Stimulated activated CD4-positive, alpha-beta T cell treated with anti-CD3 and anti-CD28 coated beads, TNF-alpha, amount 100 ng/mL, for 1 hour (primary cell): ENCODE measurements at places on chromosomes 16 and 17.

DNA sequence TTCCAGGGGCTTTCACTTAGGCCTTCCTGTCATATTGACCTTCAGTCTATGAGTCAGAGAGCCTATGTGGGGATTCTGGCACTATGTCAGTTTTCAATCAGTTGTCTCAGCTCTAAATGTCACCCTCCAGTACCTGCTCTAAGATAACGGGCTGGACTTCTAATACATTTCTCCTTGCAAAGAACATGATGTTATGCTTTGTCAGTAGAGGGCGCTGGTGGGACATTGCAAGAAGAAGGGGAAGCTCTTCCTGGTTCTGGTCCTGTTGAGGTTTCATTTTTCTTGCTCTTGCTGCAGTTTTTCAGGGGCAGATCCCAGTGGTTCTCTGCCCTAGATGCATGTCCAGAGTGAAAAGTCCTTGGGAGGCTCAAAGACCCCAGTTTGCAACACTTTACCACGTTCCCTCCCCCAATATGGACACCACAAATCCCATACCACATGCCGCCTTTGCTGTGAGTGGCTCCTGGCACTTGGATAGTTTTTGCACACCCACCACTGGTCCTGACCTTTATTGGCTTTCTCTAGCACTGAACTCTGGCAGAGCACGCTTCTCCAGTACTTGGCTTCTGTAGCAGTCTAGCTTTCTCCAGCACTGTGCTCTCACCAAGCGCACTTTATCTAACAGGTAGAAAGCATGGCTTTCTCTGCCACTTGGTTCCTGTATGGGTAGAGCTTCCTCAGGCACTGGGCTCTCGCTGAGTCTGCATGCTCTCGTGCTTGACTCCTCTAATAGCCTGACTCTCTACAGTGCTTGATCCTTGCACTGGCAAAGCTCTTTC, 49.0 kb downstream of the BCL7C start:
- peak; percentile 66 for DNase-seq

DNA sequence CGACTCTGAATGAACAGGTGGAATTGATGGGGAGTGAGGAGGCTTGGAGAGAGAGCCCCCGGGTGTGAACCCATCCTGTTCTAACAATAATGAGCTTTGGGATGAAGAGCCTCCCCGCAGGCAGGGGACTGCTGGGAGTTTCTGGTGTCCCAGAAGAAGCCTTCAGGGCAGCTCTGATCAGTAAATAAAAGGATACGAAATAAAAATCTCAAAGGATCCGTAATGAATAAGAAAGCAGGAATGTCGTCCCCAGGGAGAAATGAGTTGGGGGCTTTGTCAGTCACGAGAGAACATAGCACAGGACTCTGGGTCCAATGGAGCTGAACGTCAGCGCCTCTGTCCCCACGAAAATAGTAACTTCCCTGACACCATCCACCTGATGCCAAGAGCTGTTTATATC, 113.4 kb downstream of the PITPNC1 start:
- no peak for DNase-seq

- DNase-seq, result no peak
These were observed 232.1 kb downstream of the MRTFB start for GRCh38 chr16:14303182-14303618.

GRCh38 chr17:38667099-38667786, 7.5 kb downstream of the EPOP start:
- no peak for DNase-seq

- DNase-seq, result no peak
These were observed 800 bp downstream of the ZNF747 start for GRCh38 chr16:30533748-30534367.

GRCh38 chr17:56700919-56701420, 107.5 kb downstream of the NOG start:
- DNase-seq, result no peak

- no peak for DNase-seq
These were observed 4.8 kb downstream of the RNF213 start for GRCh38 chr17:80265205-80266068.

GRCh38 chr17:65559804-65560627, 1.4 kb downstream of the AXIN2 start:
- DNase-seq, result no peak

DNA sequence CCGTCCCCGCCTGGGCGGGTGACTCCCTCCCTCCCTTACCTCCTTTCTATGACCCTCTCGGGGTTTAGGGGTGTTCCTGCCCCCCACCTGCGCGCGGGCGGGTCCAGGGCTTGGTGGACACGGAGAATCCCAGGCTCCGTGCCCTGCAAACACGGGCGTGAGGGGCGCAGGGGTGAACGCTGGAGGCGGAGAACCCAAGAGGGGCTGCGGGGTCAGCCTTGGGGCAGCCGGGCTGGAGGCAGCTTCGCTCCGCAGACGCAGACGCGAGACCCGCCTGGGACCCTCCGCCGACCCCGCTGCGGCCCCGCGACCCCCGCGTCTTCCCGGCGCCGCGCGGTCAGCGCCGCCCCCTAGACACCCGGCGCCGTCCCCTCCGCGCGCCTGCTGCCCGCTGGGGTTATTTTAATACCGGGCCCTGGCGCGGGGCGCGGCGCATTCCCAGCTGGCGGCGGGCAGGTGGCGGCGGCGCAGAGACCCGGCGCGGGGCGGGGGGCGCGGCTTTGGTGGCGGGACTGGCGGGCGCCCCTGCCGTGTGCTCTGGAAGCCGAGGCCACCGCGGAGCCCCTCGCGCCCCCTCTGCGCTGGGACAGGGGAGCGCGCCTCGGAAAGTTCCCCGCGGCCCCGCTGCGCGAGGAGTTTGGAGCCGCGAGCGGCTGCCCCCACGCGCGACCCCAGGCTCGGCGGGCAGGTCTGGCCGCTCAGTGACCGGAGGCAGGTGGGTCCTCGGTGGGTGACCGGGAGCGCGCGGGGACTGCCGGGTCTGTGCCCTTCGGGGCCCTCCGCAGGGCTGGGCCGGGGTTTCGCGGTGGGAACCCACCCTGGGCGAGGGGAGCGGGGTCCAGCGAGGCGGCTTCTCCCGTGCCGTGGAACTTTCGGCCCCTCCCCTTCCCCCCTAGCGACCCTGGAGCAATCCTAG, at the start of gene UTS2R:
UTS2R (plus strand) TSS at position 433 of the 916 bp plus-strand sequence. CDS start 2,560 bp downstream, outside the sequence.
- no peak for DNase-seq

- DNase-seq, result no peak
These were observed 72.0 kb upstream of the LGALS9 start for GRCh38 chr17:27558842-27559505.

DNA sequence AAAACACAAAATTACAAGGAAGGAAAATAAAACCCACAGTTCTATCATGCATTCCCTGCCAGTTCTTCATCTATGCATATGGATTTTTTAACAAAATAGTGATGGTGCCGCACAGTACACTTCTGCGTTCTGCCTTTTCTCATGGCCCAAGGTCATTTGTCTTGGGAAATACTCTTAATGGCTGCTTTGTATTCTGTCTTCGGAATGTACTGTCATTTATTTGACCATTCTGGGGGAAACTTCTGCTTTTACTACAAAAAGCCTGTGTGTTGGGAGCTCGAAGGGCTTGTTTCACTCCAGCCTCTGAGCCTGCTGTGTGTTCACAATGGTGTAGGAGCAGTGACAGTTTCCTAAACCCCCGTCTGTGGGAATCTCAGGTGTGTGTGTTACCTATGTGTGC, 82.8 kb upstream of the SEC14L1 start:
- DNase-seq, result no peak

DNA sequence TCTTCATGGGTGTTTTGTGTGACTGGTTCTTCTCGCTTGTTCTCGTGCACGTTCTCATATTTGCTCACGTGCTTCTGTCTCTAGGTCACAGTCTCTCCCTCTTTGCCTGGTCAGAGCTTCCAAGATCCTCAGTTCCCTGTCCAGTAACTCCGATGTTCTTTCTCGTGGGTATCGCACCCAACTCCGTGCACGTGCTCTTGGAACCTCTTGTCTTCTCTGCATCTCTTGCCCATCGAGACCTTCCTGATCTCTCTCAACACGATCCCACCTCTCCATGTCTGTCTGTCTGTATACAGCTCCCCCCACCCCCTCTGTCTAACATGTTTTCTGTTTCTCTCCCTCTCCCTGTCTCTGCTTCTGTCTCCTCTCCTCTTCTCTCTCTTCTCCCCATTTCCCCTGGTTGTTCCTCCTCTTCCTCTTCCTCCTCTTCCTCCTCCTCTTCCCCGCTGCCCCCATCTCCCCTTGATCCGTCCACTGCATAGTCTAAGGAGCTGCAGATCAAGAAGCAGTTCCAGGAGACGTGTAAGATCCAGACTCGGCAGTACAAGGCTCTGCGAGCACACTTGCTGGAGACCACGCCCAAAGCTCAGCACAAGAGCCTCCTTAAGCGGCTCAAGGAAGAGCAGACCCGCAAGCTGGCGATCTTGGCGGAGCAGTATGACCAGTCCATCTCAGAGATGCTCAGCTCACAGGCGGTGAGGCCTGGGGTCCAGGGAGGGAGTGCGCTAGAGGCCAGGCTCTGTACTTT, 6.1 kb downstream of the HIRIP3 start:
- DNase-seq, result no peak

- DNase-seq, result no peak
These were observed 11.2 kb downstream of the P2RX1 start for GRCh38 chr17:3905017-3905520.

- DNase-seq, result peak; percentile 62
These were observed 5.5 kb upstream of the KIF22 start for GRCh38 chr16:29784901-29785500.

GRCh38 chr17:34755981-34756636, 176.7 kb downstream of the TMEM132E start:
- no peak for DNase-seq

DNA sequence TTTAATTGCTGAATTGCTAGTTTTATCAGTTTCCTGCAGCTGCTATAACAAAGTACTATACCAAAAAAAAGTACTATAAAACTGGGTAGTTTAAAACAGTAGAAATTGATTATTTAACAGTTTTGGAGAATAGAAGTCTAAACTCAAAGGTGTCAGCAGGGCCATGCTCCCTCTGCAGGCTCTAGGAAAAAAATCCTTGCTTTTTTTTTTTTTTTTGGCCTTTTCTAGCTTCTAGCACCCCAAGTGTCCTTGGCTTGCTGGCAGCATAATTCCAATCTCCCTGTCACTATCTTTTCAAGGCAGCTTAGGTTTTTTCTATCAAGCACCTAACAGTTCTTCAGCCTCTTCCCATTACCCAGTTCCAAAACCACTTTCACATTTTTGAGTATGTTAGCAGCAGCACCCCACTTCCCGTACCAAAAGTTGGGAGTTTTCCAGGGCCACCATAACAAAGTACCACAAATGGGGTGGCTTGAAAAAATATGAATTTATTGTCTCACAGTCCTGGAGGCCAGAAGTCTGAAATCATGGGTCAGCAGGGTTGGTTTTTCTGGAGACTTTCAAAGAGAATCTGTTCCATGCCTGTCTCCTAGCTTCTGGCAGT, 37.4 kb downstream of the BPTF start:
- DNase-seq, result no peak

GRCh38 chr17:50261051-50261915, 13.0 kb upstream of the TMEM92 start:
- DNase-seq, result no peak

GRCh38 chr16:67177743-67178699, 5.7 kb downstream of the MATCAP1 start:
- DNase-seq, result no peak

DNA sequence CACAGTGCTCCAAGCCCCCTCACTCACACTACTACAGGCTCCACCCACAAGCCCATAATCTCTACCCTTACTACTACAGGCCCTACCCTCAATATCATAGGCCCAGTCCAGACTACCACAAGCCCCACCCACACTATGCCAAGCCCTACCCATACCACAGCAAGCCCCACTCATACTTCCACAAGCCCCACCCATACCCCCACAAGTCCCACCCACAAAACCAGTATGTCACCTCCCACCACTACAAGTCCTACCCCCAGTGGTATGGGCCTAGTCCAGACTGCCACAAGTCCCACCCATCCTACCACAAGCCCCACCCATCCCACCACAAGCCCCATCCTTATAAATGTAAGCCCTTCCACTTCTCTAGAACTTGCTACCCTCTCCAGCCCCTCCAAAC, 13.8 kb downstream of the RIPOR1 start:
- DNase-seq, result peak; percentile 53

- no peak for DNase-seq
These were observed 2.5 kb upstream of the ARL6IP1 start for GRCh38 chr16:18803569-18804462.

DNA sequence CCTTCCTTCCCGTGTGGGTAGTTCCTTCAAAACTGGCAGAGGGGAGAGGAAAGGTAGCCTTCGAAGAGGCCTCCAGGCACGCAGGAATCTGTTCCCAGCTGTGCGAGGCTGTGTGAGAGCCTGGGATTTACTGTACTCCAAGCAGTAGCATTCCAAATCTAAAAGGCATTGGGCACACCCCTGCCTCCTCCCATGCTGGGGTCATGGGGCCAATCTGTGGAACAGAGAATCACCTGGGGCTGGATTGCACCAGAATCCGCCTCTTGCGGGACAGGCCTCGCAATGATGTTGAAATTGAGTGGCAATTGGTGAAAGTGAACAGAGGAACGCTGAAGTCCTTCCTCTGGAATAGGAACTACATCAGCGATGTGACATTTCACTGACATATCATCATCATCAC, 72.5 kb upstream of the IRX3 start:
- DNase-seq, result no peak

- DNase-seq, result no peak
These were observed 10.2 kb downstream of the LASP1 start for GRCh38 chr17:38879878-38880665.

GRCh38 chr16:1741553-1742165, 29.7 kb downstream of the NME3 start:
- no peak for DNase-seq

DNA sequence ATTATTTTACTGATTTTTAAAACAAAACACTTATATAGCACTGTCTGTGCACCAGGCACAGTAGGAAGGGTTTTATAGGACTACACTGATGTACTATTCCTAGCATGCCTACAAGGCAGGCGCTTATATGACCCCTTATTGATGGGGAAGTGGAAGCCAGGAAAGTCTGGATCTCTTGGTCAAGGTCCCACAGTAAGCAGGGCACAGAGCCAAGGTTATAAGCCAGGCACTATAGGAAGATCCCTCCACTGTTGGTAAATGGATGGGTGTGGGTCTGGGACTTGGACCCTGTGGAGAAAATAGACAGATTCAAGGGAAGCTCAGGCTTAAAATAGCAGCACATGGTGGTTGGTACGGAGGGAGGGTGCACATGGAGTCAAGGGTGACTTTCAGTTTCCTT, 59.1 kb upstream of the PLCG2 start:
- no peak for DNase-seq

GRCh38 chr17:50609380-50610074, 25.2 kb upstream of the ABCC3 start:
- no peak for DNase-seq

- DNase-seq, result no peak
These were observed 72.5 kb downstream of the WSCD1 start for GRCh38 chr17:6142701-6143100.

- DNase-seq, result no peak
These were observed 69.7 kb downstream of the TANC2 start for GRCh38 chr17:63035695-63036094.

- DNase-seq, result no peak
These were observed 123.5 kb upstream of the PLCG2 start for GRCh38 chr16:81655469-81656162.

- DNase-seq, result no peak
These were observed 62.9 kb upstream of the AMZ2 start for GRCh38 chr17:68184816-68185436.

GRCh38 chr16:85394456-85395206, 218.5 kb upstream of the GSE1 start:
- no peak for DNase-seq

- DNase-seq, result no peak
These were observed 15.4 kb downstream of the NAA60 start for GRCh38 chr16:3458852-3459361.
